ENCODE measurements at places on chromosomes 4 and X.

GRCh38 chr4:77023920-77024319, 51.9 kb downstream of the CCNI start:
- no peak for DNase-seq

- no peak for DNase-seq
These were observed 64.4 kb upstream of the PDLIM3 start for GRCh38 chr4:185599553-185600243.

DNA sequence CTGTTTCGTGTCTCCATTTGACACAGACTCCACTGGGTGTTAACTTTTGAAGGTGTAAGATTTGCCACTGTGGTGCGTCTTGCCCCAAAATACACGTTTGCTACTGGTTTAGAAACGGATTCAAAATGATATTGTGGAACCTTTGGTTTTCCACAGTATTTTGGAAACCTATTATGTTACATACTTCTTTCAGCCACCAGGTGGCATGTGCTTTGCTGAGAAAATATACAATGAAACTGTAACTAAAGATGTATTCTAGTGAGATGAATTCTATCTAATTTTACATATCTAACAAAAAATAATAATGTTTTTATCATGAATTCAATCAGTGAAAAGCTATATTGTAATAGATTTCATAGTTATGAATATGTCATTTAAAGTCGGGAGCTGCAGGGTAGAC, 28.4 kb upstream of the SLITRK4 start:
- no peak for DNase-seq

DNA sequence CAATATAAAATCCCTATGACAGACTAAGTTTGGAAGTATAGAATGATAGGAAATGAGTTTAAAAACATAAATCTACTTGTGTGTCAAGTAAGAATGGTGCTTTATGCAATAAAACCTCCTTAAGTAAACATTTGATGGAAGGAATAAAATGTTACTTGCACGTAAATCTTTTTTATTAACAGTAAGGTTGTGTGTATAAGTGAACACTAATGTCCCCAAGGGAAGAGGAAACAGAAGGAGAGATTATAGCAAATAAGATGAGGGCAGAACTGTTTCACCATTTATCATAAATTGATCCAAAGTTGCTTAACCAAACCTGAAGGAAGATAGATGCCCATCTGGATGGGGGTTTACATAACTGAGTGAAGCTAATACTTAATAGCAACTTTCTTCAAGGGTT, 86.8 kb downstream of the FRMPD4 start:
- DNase-seq = no peak

DNA sequence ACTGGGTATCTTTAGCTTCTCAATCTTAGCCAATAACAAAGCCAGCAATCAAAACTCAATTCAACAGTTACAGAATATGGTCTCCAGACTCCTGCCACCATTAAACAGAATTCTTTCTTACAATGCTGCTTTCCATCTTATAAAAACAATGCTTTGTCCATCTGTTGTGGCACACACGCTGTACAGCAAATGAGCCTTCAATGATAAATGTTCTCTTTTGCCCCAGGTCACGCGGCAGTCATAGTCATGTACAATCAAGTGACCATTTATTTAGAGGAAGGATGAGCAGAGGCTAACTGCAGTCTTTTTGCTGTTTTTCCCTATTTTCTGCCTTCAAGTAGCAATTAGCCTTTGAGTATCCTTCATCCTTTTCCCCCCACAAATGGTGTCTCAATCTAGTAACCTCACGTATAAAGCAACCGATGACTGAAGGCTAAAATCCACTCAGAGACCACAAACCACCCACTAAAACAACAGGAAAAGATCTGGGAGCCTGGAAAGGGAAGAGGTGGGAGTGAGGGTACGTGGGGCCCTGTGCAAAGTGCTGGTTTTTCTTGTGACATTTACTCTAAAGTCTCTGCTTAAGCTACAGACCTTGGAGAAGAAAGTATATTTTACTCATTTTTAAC, 24.4 kb downstream of the TRIM2 start:
- DNase-seq = no peak
